ENCODE measurements at places on chromosomes 1 and 21.

DNA sequence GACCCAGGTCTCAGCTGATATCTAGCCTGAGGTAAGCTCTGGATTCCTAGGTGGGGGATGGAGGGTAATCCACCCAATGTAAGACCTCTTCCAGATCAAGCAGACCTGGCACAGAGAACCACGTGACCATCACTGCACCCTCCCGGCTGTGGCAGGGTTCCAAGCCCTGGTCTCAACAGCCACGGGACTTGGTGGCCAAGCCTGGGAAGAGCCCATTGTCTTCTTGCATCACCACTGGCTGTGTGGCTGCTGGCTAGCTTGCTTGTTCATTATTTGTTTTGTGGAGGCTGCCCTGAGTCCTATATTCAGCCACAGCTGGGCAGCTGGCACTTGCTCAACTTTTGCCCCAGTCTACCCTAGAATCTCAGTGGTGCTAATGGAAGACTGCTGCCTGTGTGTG lies 24.1 kb upstream of the NFASC start:
- DNase-seq: no peak

DNA sequence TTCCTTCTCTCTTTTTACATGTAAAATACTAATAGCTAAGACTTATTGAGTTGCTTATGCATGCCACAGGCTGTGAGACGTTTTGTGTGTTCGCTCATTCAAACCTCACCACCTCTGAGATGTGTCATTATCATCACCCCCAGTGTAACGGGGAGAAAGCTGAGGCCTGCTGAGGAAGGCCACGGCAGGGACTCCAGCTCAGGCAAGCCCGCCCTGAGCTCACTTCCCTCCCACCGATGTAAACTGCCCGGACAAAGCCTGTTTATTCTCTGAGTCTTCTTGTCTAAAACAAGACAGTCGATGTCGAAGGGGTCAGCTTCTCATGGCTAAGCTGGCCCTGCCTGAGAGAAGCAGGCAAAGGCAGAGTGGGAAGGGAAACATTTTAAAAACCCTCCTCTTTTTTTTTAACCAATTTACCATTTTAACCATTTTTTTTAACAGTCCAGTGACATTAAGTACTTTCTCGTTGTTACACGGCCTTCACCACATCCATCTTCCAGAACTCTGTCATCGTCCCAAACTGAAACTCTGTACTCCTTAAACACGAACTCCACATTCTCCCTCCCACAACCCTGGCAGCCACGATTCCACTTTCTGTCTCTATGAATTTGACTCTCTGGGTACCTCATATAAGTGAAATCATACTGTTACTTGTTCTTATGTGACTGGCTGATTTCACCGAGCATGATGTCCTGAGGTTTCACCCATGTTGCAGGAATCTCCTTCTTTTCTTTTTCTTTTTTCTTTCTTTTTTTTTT lies 204.8 kb upstream of the GALNT2 start:
- no peak for DNase-seq

DNA sequence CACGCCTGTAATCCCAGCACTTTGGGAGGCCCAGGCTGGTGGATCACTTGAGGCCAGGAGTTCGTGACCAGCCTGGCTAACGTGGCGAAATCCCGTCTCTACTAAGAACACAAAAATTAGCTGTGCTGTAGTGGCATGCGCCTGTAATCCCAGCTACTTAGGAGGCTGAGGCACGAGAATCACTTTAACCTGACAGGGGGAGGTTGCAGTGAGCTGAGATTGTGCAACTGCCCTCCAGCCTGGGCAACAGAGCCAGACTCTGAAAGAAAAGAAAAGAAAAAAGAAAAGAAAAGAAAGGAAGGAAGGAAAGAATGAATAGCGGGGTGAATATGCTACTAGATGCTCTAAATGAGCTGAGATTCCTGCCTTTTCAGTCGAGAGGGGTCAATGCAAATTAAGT lies 7.1 kb downstream of the GFI1 start:
- no peak for DNase-seq

GRCh38 chr1:57788313-57788712 lies 364.5 kb upstream of the DAB1 start:
- DNase-seq: no peak

GRCh38 chr1:178688244-178688643 lies 36.8 kb upstream of the RALGPS2 start:
- DNase-seq: no peak

- DNase-seq: no peak
Measured at GRCh38 chr1:175808573-175808972, 65.2 kb upstream of the TNR start.

GRCh38 chr1:5548266-5548665 lies 444.0 kb downstream of the NPHP4 start:
- DNase-seq: no peak

- DNase-seq: no peak
Measured at GRCh38 chr1:111190931-111191451, 9.5 kb downstream of the DENND2D start.

DNA sequence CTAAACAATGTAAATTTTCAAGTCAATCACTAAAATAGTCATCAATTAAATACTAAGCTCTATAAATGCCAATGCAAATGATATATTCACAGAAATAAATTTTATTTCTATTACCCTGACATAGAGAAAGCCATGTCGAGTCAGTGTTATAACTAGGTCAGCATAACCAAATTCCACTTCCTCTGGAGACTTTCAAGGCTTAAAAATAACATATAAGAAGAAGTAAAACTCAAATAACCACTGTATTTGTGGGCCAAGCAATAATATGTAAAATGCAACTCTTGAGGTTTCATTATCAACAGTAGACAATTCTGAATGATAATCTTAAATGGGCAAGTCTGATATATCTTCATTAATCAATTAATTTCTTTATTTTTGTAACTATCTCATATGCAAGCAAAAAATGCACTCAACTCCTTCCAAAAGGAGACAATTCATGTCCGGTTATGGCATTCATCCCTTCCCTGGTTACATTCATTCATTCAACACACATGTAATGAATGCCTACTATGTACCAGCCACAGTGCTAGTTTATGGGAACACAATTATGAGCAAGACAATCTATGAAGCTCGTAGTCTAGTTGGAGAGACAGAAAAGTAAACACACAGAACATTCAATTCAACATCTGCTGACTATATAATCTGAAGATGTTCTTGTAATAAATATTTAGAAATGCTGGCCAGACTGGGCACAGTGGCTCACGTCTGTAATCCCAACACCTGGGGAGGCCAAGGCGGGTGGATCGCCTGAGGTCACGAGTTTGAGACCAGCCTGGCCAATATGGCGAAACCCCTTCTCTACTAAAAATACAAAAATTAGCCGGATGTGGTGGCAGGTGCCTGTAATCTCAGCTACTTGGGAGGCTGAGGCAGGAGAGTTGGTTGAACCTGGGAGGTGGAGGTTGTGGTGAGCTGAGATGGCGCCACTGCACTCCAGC lies 37.1 kb upstream of the CAP1 start:
- no peak for DNase-seq

GRCh38 chr1:68218490-68218889 lies 13.8 kb downstream of the WLS start:
- no peak for DNase-seq

DNA sequence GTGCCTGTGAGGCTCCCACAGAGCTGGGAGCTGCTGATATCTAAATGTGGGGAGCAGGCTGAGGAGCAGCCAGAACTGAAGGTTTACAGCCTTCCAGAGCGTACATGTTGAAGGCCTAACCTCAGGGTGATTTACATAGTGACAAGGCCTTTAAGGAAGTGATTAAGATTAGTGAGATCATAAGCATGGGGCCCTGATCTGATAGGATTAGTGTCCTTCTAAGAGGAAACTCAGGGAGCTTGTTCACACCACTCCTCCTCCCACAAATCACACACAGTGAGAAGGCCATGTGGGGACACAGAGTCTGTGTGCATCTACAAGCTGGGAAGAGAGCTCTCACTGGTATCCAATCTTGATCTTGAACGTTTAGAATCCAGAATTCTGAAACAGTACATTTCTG lies 92.3 kb upstream of the NBPF6 start:
- no peak for DNase-seq

DNA sequence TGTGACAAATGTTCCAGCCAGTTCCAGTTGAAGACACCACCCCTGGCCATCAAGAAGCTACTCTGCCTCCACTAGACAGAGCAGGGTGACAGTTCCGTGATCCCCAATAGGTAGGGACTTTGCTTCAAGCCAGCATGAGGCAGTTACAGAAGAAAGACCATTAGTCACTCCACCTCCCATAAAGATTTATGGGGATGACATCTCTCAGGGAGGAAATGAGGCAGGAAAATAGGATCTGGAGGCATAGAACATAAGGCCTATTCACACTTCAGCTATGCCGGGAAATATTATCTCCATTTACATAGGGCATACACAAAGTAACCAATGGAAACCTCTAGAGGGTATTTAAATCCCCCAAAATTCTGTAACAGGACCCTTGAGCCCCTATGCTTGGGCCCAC lies 3.5 kb upstream of the GBP7 start:
- no peak for DNase-seq

DNA sequence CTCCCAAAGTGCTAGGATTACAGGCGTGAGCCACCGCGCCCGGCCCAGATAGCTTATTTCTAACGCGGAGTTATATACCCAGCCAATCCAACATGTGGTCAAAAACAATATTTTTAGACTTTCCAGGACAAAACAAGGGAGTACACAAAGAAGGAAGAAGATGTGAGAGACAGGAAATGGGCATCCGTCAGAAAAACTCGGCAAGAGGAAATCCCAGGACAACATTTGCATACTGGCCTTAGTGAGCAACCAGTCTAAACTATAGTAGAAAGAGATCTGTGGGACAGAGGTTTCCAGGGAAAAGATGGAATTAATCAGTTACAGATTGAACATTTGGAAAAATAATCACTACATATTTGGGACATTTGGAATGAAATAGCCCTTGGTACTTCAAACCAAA lies 11.4 kb downstream of the ARMH1 start:
- no peak for DNase-seq

DNA sequence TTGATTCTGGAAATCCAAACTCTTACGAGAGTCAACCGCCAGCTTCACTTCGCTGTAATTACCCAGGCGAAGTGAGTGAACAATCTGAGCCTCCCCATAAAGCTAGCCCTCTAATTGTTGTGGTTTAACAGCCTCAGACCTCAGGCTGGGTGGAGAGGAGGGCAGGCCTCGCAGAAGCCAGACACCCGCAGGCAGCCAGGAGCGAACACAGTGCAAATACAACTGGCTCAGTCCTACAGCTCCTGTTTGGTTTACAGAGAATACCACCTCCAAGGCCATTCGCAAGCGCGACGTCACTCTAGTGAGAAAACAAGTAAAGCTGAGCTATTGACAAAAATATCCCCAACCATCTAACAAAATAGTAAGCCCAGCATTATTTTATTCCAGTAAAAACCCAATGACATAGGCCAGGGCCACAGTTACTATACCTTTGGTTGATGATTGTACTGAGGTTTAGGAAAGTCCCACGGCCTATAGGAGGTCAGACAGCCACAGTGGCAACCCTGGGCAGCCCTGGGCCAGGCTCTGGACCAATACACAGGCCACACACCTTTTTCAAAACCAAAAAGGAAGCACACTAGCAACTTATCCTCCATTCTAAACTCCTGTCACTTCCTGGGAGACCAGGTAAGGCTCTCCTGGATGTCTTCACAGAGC lies 163.3 kb downstream of the ETS2 start:
- no peak for DNase-seq

GRCh38 chr1:107175102-107175909 lies 34.5 kb downstream of the NTNG1 start:
- DNase-seq: no peak

- no peak for DNase-seq
Measured at GRCh38 chr1:72086394-72086793, 195.9 kb downstream of the NEGR1 start.

GRCh38 chr1:240312872-240313271 lies 221.2 kb downstream of the FMN2 start:
- DNase-seq: no peak

- no peak for DNase-seq
Measured at GRCh38 chr1:12434174-12434573, 183.8 kb downstream of the DHRS3 start.

DNA sequence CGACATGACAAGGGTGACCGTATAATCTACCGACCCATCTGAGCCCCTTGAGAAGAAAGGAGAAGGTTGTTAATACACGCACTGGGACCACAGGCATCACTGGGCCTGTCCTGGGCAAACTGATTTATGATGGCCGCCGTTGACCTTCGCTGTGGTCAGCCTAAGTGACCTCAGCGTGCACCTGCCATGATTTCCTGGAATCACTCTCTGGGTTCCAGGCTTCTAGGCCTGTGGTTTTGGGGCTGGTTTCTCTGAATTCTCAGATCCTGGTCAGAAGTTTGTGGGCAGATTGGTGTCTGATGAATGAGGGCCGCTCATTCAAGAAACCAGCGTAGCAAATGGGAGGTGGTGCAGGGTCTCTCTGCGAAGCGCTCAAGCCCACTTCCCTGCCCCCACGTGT lies 64.0 kb downstream of the SIK1 start:
- DNase-seq: no peak

GRCh38 chr1:77762072-77762476 lies 2.4 kb upstream of the USP33 start:
- DNase-seq: no peak

DNA sequence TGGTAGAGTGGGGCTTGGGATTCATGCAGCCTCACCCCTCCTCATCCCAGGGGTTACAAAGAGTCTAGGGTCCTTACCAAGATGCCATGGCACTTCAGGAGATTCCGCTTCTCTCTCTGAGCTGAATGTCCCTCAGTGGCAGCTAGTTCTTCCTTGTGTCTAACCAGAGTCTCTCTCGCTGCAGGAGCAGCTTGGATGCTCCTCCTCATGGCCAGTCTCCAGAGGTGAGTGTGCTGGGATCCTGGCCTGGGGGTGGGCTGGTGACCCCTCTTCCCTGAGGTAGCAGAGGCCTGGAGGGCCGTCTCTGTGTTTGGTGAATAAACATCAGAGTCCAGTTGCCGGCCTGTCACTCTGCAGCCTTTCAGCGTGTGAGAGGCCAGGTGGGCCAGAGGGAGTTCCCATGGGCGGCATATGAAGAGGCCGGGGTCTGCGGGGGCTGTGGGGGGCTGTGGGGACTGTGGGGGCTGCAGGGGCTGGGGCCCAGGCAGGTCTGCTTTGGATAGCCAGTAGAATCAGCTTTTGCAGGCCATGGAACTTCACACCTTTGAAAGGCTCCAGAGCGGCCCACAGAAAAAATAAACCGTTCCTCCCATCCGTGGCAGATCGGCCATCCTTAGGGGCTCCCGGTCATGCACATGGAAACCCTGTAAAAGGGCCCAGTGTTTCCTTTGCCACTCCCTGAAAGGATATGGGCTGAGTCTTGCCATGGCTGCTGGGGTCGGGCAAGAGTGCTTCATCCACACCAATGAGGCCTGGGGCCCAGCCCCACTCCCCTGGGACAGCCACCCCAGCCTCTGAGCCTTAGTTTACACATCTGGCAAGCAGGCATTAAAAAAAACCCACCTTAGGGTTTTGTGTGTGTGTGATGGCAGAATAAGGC lies 256.4 kb downstream of the FOXD2 start:
- DNase-seq: no peak

DNA sequence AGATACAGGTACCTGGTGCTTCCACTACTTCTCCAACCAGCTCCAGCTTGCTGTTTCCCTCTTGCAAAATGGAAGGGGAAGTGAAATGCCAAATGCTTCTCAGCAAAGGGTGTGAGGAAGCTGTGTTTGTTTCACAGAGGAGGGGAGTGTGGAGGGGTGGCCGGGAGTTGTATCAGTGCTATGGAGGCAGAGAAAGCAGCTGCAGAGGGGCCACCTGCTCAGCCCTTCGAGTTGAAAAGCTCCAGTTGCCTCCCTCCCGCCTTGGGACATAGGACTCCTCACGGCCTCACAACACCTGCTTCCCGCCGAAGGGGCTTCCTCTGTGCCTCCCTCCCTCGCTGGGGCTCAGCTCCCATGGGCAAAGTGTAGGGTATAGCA lies 12.1 kb upstream of the LINGO4 start:
- no peak for DNase-seq

Data from left renal cortex interstitium (tissue), 4 donors.